ENCODE measurements at places on chromosomes 16 and 17.

- DNase-seq: no peak
Measured at GRCh38 chr16:278863-279366, 1.5 kb upstream of the ARHGDIG start.

DNA sequence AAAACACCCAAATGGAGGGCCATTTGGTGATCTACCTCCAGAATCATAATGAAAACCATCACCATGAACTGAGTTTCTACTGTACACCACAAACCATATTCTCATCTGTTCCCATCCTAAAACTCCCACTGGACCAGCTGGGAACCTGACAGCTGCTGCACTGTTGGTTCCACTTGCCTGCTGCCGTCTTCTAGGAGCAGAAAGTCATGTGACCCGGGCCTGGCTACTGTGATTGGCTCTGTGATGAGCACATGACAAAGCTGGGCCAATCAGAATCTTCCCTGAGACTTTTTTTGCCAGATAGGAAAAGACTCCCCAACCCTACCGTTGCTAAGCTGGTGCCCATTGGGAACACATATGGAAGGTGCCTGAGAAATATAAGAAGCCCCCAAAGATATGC is 264.2 kb downstream of the MRTFB start:
- no peak for DNase-seq

- no peak for DNase-seq
Measured at GRCh38 chr17:83005639-83006038, 73.8 kb upstream of the METRNL start.

DNA sequence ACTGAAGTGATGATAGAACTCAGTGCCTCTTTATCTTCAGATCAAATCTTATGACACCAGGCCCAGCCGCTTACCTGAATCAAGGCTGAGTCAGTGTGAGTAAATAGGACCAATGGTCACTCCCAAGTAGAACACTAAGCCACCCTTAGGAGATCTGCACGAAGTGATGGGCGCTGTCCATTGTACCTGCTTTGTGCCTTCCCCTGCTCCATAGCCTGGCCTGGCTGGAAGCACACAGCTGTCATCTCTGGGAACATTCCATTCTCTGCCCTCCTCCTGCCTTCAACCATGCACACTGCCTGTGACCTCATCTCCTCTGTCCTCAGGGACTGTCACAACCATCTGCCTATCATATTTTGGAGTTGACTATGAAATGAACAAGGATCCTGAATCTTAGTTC is 279.5 kb upstream of the ASIC2 start:
- no peak for DNase-seq

GRCh38 chr17:49775546-49776260 is 11.8 kb upstream of the FAM117A start:
- no peak for DNase-seq
